ENCODE measurements at places on chromosomes 11 and 22. TPM values are rescaled to one million over a fixed set of nuclear protein-coding genes. Genes with fewer than 3 reads are reported as not detected.
A peak's percentile ranks its signal among the peaks of the same experiment; 100 is the strongest.

DNA sequence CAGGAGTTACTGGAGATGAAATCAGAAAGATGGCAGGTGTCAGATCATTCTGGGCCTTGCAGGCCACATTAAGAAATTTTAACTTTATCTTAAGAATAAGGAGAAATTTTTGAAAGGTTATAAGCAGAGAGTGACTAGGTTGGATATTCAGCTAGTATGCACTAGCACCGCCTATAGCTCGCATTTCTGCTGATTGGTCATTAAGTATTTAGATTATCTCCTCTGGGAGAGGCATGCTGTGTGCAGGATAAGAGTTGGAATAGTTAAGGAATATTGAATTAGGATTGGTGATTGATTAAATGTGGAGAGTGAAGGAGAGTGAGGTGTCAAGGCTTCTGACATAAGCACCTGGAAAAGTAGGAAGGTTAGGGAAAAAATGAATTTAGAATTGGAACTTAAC lies 100.6 kb downstream of the STIM1 start:
- H3K4me3 ChIP-seq = no peak overlapping the region
- H3K36me3 ChIP-seq = peaks cover 42% of the 10 kb centered on the region
- no peaks in the 10 kb centered on the region for H3K27me3 ChIP-seq
- peaks cover 81% of the 10 kb centered on the region for H3K4me1 ChIP-seq
- peak overlapping the region; percentile 82 for H3K27ac ChIP-seq

The LGALS1 gene
- 1,273 TPM for total RNA-seq

The OR9I1 gene
- not detected for total RNA-seq

- no peak overlapping the region for H3K4me3 ChIP-seq
- H3K36me3 ChIP-seq = no peaks in the 10 kb centered on the region
Observed at GRCh38 chr11:99534812-99535211, 514.1 kb downstream of the CNTN5 start.
